Naive thymus-derived CD8-positive, alpha-beta T cell (primary cell): ENCODE measurements at places on chromosomes 12 and 14.

DNA sequence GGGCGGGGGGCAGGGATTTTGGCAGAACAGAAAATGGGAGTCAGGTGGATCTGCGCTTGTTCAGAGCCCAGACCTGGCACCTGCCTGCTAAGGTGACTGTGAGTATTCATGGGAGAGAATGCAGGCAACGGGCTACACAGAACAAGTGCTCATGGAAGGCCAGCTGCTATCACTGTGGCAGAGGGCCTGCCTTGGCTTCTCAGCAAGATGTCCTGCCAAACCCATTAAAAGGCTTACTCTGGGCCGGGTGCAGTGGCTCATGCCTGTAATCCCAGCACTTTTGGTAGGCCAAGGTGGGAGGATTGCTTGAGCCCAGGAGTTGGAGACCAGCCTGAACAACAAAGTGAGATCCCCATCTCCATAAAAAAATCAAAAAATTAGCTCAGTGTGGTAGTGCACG is 21.0 kb downstream of the DIO3 start:
- no peak for DNase-seq

GRCh38 chr12:104623883-104624282 is 167.1 kb downstream of the CHST11 start:
- DNase-seq: no peak

DNA sequence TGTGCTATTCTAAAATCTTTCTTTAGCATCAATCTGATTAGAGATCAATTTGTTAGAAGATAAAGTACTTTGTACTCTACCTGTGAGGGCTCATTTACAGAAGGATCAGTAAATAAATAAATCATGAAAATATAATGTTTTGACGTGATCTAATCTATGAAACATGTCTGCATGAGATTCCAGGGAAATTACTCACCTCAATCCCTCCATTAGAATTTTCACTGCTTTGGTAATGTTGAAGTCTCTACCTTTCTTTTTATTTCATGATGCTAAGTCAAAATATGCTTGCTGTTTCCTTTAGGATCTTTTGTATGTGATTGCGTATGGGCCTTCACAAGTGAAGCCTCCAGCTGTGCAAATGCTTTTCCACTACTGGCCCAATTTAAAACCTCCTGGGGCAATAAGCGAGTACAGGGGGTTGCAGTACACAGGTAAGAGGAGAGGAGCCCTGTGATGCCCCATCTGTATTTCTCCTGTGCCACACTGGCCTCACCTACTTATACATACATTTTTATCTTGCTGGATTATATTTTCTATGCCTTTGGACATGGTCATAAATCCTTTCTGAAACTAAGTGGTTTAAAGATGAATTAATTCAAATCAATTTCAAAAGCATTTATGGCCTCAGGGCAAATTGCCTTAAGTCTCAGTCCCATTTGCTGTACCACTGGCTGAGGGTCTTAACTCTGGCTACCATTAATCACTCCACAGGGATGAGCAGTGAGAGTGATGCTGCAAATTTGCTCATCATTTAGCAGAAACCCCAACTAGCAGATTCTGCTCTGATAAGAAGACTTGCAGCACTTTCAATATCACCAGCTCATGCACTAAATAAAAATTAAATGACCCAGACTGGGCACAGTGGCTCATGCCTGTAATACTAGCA is 66.4 kb downstream of the UNC79 start:
- DNase-seq: no peak

DNA sequence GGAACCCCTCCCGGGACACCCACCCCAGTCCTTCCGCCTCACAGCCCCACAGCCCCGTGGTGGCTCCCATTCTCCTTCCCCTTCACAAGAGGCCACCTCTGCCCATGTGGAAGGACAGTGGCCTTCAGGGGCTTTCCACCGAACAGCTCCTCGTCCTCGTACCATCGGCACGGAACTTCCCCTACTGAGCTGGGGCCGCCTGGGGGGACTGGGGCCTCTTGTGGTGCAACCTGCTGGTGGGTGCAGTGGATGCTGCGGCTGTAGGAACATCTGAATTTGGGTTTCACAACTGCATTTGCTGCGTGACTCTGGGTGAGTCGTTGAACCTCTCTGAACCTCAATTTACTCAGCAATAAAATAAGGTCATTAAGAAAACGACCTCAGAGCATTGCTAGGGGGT is 50.9 kb downstream of the RFLNA start:
- DNase-seq: no peak

GRCh38 chr14:69662636-69663299 is 51.4 kb downstream of the SUSD6 start:
- DNase-seq: no peak

DNA sequence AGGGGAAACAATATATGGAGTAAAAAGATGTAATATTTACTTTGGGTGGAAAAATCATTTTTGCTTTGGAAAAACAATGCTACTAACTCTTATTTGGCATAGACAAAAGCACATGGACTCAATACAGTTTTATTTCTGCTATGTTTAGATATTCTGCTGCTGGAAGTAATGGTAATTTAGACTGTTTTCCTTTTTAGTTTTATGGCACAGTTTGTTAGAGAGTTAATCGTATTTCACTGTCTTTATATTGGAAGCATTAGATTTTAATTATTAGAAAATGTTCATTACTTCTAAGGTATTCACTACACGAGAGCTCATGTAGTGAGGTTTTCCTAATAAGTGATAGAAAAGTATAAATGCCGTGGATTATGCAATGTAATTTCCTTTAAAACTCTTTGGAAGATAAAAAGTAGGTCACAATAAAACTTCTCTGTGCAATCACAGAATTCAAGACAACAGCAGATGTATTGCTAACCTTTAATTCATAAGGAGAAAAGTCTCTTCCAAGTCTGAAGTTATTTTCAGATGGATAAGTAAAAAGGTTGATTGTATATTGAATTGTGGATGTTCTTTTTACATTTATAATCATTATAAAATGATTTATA is 851.8 kb downstream of the TMTC2 start:
- no peak for DNase-seq

- no peak for DNase-seq
Measured at GRCh38 chr12:16330560-16330959, 16.9 kb upstream of the MGST1 start.

DNA sequence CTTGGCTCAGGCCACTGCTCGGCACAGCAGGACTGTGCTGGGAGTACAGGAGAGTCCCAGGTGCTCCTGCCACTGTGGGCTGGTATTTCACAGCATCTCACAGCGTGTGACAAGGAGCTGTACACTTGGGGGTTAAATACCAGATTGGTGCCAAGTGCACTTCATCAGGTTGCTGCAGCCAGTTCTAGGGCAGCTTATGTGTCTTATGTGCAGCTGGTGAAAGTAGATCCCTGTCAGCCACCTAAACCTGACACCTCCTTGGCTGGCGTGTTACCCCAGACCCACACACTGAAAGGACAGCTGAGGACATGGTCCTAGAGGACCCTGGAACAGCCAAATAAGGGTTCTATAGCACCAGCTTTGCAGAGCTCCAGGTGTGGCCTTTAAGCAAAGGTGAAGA is 18.9 kb downstream of the PLEKHH1 start:
- DNase-seq: no peak

GRCh38 chr14:90851327-90852036 is 35.3 kb upstream of the TTC7B start:
- no peak for DNase-seq

DNA sequence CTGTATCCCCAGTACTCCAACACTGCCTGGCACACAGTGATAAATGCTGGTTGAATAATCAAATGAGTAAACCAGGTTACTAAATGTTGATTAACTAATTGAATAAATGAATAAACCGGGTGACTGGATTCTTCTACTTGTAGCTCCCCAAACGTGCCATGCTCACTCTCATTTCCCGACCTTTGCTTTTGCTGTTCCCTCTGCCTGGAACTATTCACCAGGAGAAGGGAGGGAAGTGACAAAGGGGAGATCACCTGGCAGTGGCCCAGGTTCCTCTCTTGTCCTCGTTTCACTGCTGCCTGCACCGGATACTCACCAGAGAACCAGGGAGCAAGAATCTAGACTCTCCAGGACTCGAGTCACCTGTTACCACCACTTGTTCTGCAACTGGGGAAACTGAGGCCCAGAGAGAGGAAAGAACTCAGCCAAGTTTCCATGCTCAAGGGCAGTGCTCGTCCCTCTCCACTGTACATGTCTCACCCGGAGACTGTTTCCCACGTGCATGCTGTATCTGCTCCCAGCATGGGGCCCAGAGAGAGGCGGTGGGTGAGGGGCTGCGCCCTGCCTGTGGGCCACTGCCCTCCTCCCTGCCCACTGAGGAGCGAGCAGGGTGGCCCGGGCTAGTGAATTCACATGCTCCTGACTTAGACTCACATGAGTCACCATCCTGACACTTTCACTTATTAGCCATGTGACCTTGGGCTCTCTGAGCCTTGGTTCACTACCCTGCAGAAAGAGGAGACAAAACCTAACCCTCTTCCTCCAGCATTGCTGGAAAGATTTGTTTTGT is 17.7 kb upstream of the POP5 start:
- DNase-seq: no peak

GRCh38 chr14:21258889-21259787 is 10.1 kb downstream of the HNRNPC start:
- no peak for DNase-seq

DNA sequence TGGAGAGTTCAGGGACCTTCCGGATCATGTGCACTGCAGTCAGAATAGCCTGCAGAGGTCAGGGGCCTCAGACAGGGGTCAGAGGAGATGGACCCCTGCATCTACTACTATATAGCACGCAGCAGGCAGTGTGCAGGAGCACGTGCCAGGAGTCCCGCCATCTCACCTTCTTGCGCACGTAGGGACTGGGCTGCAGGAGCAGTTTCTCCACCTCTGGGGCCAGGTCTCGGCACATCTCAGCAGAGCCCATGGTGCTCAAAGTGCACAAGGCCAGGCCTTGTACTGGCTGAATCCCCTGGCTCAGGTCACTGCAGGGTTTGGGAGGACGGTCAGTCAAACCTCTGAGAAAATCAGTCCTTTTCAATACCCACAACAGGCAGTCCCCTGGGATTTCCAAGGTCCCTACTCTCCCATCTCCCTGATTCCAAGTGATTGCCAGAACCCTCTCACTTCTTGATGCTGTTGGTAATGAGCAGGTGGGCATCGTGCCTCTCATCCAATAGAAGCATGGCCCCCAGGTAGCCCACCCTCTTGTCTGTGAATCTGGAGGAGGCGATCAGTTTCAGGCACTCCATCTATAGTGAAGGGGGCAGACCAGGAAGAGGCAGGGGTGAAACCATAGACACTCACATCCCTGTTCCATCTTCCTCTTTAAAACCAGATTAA is 1.3 kb downstream of the AP1G2 start:
- no peak for DNase-seq

- no peak for DNase-seq
Measured at GRCh38 chr12:129997239-129997638, 93.4 kb upstream of the TMEM132D start.

DNA sequence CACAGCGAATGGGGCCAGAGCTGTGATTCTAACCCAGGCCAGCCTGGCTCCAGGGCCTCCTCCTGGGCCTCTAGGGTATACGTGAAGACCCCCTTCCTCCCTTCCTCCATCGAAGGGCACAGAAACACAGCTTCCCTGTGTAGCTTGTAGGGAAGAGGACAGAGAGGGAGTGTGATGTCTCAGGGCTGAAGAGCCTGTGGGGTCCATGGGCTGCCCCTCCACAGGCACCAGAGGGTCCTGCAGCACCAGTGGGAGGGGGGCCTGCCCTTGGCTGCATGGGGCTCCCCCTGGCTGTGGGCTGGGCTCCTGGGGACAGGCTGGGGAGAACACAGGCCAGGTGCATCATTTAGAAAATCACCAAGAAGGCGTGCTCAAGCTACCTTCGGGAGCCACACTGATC is 178.5 kb downstream of the CALM1 start:
- no peak for DNase-seq

- no peak for DNase-seq
Measured at GRCh38 chr14:54597795-54598443, 31.0 kb downstream of the SAMD4A start.

DNA sequence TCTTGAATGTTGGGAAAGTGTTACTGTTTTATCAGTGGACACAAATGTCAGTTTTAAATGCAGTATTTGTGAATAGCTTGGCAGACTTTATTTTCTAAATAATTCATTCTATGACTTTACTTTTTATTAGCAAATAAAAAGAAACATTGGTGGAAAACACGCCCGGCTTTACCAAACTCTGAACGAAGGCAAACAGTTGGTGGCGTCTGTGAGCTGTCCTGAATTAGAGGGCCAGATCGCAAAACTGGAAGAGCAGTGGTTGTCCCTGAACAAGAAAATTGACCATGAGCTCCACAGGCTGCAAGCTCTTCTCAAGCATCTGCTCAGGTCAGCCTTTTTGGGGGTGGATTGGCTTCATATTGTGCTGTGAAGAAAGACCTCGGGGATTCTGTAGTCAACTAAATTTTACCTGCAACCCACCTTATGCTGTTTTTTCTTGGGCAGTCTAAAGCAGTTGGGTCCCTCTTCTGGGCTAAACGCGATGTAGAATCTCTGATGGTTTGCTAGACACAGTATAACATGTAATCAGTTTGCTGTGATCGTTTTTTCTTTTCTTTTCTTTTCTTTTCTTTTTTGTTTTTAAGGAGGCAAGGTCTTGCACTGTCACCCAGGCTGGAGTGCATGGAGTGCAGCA is 156.4 kb downstream of the ESR2 start:
- DNase-seq: no peak

GRCh38 chr12:28973491-28973890 is 175.6 kb upstream of the FAR2 start:
- DNase-seq: no peak

GRCh38 chr12:9868311-9868801 is 798 bp downstream of the CLEC2B start:
- no peak for DNase-seq

DNA sequence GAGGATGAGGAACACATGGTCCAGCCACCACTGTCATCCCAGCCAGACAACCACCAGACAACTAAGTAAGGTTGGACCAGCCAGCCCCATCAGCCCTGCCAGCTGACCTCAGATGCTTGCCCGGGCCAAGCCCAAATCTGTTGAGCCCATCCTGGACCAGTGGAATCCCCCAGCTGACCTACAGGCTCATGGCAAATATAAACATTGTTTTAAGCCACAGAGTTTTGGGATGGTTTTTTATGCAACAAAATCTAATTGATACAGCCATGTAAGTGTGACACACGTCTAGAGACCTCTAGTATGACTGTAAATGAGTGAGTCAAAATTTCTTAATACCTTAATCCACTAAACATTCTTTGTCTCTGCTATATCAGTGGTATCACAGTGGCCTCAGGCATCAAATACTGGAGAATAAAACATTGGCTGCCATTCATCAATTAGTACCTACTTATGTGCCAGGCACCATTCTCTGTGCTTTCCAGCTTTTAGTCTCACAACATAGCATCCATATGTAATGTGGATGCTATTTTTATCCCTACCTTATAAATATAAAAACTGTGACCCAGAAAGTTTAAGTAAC is 24.2 kb upstream of the NT5DC3 start:
- no peak for DNase-seq

DNA sequence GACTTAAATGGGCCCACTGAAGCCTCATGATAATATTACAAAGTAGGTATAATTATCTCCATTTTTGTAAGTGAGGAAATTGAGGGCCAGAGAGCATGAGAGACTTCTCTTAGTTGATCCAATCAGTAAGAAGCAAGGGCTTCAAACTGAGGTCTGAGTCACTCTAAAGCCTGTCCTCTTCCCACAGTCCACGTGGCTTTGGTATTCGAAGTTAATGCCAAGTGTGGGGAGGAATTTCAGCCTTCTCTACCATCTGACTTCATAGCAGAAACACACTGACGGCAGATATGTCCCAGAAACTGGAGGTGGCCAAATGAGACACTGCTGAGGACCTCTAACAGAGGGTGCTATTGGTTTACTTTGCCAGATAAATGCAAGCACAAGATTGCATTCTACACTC is 114.4 kb upstream of the OVCH1 start:
- no peak for DNase-seq

- DNase-seq: no peak
Measured at GRCh38 chr14:51473808-51474565, 177.7 kb upstream of the FRMD6 start.

- DNase-seq: no peak
Measured at GRCh38 chr12:64103825-64104740, 118.0 kb downstream of the KICS2 start.
